ENCODE measurements at places on chromosomes 6 and 20.

DNA sequence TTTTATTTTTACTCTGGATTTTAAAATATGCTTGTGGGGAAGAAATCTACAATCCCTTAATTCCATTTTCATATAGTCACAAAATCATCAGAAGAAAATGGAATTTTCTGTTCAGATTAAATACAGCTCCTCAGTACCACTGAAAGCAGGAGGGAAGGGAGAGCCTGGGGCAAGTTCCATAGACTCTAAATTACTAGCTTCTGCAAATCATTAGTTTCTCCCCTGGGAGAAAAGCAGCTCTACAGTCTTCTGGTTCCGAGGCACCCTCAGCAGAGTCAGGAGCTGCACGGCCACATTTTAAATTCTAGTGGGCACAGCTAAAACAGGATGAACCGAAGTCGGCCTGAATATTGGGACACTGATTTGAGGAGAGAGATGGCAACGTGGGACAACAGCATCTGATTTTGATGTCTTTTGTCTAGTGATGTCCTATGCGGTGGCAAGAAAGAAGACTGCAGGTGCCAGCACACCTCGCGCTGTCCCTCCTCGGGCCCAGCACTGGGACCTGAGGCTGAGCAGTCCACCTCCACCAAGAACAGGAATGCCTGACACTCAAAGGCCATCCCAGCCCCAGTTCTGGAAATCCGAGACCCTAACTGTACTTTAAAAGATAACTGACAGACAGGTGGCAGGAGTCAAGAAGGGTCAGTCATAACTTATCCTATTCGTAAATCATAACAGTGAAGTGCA is 90.7 kb downstream of the FOXC1 start:
- no peak for DNase-seq

DNA sequence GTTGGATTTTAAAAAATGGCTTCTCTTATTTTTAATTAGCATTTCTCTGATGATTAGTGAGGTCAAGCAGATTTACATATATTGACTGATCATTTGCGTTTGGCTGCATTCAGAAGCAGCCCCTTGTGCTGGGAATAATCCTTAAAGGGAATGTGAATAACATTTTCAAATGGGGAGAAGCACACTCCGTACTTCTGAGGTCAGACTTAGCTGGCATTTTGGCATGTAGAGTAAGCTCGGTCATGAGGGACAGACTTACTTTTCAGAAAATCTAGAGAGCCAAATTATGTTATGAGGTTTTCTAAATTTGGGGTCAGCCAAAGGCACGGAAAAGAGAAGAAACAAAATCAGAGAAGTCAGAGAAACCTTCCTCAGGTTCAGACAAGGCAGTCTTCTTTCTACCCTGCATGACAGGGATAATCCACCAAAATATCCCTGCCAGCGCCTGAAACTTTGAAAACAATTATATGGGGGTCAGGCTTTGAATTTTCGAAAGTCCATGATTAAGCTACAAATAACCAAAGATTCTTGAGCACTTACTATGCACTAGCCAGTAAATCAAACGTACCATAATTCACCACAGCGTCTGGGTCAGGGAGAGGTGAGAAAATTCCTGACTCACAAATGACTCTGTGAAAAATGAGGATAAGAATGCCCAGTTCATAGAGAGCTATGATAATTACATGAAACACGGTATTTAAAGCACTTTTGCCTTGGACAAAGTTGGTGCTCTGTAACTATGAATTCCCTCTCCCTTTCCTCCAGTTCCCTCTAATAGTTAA is 44.9 kb downstream of the ADAT2 start:
- DNase-seq = no peak

- DNase-seq = no peak
Observed at GRCh38 chr6:92125681-92126080, 1293.7 kb downstream of the EPHA7 start.

- DNase-seq = no peak
Observed at GRCh38 chr6:52972989-52973388, 22.1 kb downstream of the GSTA4 start.

DNA sequence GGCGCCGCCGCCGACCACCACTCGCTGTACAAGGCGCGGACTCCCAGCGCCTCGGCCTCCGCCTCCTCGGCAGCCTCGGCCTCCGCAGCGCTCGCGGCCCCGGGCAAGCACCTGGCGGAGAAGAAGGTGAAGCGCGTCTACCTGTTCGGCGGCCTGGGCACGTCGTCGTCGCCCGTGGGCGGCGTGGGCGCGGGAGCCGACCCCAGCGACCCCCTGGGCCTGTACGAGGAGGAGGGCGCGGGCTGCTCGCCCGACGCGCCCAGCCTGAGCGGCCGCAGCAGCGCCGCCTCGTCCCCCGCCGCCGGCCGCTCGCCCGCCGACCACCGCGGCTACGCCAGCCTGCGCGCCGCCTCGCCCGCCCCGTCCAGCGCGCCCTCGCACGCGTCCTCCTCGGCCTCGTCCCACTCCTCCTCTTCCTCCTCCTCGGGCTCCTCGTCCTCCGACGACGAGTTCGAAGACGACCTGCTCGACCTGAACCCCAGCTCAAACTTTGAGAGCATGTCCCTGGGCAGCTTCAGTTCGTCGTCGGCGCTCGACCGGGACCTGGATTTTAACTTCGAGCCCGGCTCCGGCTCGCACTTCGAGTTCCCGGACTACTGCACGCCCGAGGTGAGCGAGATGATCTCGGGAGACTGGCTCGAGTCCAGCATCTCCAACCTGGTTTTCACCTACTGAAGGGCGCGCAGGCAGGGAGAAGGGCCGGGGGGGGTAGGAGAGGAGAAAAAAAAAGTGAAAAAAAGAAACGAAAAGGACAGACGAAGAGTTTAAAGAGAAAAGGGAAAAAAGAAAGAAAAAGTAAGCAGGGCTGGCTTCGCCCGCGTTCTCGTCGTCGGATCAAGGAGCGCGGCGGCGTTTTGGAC is 2.0 kb downstream of the SOX4 start:
- DNase-seq = no peak

DNA sequence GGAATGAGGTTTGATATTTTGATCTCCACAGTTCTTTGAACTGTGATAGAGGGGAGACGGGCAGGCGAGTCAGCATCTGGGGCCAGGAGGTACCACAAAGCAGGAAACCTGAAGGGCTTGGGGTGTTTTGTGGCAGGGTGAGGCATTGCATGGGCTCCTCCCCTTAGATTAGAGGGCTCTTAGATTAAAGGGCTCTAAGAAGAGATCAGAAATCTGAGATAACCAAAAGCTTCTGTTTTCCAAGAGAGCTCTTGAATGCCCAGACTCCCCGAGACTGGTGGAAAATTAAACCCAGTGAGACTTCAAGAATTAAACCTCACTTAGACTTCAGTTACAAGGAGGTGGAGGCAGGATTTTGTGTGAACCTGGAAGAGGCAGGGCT is 2.4 kb upstream of the GPX5 start:
- DNase-seq = peak; percentile 10

GRCh38 chr6:6217855-6218758 is 102.4 kb downstream of the F13A1 start:
- no peak for DNase-seq

DNA sequence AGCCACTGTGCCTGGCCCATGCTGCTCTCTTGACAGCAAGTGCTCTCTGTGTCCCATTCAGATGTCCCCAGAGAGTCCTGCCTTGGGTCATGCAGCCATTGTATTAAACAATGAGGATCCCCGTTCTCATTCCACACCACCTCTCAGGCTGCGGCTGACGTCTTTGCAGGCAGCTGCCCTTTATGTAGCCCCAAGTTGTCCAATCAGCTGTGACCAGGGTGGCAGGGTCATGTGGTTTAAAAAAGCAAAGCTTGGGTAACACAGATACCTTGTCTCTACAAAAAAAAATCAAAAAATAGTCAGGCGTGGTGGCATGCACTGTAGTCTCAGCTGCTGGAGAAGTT is 13.2 kb downstream of the GCNT2 start:
- DNase-seq = no peak

- DNase-seq = no peak
Observed at GRCh38 chr20:63497946-63498935, 642 bp downstream of the EEF1A2 start.

DNA sequence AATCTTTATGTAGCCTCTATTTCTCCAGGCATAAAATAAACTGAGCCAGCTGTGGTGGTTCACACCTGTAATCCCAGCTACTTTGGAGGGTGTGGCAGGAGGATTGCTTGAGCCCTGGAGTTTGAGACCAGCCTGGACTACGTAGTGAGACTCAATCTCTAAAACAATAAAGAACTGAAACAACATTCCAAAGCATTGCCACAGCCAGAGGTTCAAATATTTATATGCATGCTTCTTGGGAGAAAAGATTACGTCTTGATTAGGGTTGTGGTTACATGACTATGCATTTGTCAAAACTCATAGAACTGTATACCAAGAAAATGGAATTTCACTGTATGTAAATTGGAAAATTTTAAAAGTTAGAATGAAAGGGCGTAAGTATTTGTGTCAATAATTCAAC is 27.7 kb upstream of the PAX1 start:
- DNase-seq = no peak

DNA sequence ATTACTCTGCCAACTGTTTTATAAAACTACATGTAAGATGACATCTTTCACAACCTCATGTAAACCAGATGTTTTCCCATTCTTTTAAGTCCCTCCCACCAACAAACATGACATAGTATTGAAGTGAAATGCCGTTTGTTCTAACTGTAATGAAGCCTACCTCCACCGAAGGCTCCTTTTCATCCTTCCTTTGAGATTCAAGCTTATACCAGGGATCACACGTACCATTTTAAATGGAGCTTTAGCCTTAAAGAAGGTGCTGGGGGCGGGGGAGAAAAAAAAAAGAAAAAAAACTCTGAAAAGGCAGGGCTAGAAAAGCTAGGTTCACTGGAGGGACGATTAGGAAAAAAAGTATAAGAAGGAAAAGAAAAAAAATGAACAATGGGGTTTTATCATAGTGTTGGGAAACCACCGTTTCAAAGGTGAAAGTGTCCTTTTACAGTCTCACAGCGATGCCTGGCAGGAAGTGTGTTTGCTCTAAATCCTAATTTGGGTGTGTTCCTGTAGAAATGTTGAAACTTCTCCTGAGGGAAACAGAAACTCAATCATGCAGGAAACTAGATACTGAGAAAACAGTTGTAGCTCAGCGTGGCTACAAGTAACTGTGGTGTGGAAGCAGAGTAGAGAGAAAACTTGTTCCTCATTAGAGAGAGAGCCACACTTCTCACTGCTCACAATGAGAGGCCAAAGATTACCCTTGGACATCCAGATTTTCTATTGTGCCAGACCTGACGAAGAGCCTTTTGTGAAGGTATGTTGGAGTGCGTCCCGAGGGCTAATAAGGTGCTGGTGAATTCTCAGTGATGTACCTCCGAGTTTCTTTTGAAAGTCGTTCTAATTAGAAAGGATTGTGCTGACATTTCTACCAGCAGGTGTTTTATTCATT is 37.6 kb upstream of the HINT3 start:
- DNase-seq = no peak

DNA sequence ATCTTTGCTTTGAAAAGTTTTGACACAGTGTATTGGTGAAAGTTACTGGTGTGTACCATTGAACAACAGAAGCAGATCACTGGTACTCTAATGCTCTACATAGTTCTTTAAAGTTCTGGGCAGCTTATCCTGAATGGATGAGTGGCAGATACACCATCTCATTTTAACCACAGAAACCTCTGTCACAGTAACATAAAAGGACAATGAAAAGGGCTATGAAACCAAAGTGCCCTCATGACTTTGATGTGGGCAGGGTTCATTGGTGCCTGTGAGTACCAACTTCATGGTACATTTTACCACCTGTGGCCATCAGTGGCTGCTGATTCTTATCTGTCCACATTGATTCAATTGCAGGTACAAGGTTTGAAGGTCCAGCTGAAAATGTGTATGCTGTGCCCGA is 285.7 kb upstream of the PREP start:
- DNase-seq = no peak

DNA sequence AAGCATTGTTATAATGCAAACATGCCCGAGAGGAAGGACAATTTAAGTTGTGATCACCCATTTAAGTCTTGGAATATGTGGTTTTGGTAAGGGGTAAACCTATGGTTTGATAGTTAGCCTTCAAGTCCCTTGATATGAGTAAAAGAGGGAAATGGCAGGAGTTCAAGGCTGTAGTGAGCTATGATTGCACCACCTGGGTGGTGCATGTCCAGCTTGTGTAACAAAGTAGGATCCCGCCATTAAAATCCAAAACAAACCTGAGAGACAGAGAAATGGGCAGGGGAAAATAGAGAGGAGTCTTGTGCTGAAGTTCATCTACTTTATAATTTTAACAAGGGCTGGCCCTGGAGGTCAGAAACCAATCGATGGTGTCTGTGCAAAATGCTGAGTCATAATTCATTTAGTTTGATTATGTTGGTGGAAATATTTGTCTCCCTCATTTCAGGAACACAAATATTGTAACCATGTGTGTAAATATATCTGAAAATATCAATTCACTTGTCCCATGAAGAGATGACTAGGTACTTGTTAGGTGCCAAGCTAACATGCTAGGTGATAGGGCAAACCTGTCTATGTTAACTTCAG is 23.2 kb upstream of the ARMH2 start:
- no peak for DNase-seq

- no peak for DNase-seq
Observed at GRCh38 chr6:135707426-135707825, 144.1 kb upstream of the PDE7B start.

- no peak for DNase-seq
Observed at GRCh38 chr20:3371754-3372153, 35.7 kb downstream of the DNAAF9 start.

DNA sequence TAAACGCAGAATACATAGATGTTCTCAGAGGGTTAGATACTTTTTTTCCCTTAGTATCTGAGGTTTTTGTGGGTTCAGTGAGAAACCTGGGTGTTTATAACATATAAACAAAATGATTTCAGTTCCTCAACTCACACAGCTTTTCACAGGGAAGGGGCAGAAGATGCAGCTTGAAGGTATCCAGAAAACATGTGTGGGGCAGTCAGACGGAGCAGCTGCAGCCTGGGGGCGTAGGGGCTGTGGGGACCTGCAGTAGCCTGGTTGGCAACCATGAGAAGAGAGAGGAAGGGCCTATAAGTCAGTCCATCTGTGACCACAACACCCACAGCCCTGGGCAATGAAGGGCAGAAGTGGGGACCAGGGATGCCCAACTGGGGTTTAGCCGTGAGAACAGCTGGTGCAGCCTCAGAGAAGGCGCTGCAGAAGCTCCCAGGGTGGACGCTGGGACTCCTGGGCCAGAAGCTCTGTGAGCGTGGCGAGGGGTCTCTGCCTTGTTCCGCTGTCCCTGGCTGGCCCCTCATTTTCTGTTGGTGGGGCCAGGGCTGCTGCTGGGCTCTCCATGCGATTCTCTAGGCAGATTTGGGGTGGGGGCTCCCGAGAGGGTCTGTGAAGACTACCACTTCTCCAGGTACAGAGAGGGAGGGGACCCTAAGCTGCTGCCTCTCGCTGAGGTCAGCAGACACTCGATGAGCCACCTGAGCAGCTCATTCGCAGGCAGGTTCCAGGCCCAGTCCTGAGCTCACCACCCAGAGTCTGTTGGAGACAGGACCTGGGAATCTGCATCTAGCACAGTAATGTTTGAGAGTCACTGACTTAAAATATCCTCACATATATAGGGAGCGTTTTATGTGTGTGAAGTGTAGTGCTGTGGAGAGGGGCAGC is 181.2 kb downstream of the ZDHHC14 start:
- DNase-seq = no peak

- no peak for DNase-seq
Observed at GRCh38 chr6:23661549-23661948, 464.5 kb upstream of the NRSN1 start.

GRCh38 chr6:143741480-143741879 is 63.7 kb downstream of the PHACTR2 start:
- DNase-seq = no peak
